ENCODE measurements at places on chromosomes 12 and 14.
A peak's percentile ranks its signal among the peaks of the same experiment; 100 is the strongest.

DNA sequence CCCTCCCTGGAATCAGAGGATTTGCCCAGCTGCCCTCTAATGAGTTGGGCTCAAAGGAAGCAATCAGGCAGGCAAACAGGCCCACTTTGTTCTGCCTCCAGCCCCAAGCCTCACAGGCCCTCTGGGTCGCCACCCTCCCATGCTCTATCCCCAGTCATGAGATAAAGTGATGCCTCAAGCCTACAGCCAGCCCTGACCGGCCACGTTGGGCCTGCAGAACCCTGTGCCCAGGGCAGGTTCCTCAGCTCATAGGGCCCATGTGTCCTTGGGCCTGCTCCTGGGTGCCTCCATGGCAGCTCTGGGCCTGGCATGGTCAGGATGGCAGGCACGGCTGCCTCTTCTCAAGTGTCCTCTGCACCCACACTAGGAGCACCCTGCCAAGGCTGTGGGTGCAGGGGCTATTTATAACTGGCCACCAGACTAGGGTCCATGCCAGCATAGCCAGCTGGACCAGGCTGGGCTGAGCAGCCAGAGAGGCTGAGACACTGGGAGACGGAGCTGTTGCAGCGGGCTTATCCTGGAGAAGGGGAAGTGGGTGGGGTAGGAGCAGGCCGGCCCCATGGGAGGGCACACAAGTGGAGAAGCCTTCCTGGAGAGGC, 20.2 kb downstream of the HDAC7 start:
- peaks cover 48% of the 10 kb centered on the region for H3K36me3 ChIP-seq
- no peaks in the 10 kb centered on the region for H3K27me3 ChIP-seq
- H3K27ac ChIP-seq = peak overlapping the region; percentile 72
- no peak overlapping the region for H3K4me3 ChIP-seq
- peaks cover 67% of the 10 kb centered on the region for H3K4me1 ChIP-seq
- no peak for DNase-seq

DNA sequence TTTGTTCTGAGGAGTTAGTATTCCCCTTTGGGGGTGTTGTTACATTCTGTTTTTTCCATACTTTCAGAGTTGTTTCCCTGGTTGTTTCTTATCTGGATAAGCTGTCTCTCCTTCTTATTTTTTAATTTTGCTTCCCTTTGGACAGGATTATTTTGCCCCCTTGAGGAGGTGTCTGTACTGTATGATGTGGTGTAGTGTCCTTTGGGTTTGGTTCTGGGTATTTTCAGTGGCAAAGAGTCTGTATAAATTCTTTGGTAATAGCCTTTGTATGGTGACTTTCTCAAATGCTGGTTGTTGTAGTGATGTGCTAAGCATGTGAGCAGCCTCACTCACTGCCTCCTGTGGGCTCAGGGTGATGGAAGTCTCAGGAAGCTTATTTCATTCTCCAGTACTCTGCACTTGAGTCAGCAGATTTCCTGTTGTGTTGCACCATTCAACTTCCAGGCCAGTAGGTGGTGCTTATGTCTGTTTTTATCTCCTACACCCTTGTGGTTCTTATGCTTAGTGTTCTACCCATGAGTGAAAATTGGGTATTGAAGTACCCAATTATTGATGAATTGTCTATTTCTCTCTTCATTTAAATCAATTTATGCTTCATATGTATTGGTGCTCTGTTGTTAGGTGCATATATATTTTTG, 103.3 kb upstream of the PMCH start:
- H3K4me3 ChIP-seq = no peak overlapping the region
- peaks cover 5% of the 10 kb centered on the region for H3K4me1 ChIP-seq
- H3K36me3 ChIP-seq = no peaks in the 10 kb centered on the region
- H3K27ac ChIP-seq = no peak overlapping the region

DNA sequence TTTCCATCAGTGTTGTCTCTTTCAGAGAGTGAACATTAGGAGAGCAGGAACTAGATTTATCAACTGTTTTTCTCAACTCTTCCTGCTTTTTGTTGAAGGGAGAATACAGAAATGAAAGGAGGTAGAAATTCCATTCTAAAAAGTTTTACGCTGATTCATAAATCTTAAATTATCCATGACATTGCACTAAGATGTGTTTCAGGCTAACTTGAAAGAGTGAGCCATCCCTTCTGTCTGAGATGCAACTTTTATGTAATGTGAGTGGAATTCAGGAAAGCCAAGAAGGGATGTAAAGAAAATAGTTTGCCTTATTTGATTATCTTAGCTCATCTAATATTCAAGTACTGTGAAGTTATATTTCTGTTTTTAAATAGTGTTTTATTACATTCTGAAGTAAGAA, 349.5 kb upstream of the RGS6 start:
- no peak for DNase-seq
- H3K27ac ChIP-seq = no peak overlapping the region
- H3K27me3 ChIP-seq = no peaks in the 10 kb centered on the region

DNA sequence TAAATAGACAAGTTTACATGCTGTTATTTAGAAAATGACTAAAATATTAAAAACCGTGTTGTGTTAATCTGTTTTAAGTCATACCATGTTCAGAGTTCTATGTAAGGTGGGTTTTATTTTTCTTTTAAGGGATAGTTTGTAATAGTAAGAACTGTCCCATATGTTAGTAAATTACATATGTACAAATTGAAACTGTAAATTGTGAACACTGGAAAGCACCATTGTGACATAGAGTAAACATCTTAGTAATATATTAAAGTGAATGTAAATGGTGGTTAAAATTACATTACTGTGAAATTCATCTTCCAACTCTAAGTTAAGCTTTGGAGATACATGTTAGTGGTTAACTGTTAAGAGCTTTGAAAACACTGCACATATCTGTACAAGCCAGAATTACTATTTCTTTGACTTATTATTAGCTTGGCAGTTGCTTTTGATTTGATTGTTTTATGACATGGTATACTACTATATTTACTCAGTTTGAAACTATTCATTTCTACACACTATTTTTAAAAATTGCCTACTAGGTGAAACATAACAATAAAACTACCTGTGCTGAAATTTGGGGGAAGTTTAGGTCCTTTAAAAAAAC, 27.4 kb upstream of the DIP2B start:
- H3K36me3 ChIP-seq = peaks cover 34% of the 10 kb centered on the region
- H3K27ac ChIP-seq = no peak overlapping the region
- no peak overlapping the region for H3K4me3 ChIP-seq
- no peak for DNase-seq

DNA sequence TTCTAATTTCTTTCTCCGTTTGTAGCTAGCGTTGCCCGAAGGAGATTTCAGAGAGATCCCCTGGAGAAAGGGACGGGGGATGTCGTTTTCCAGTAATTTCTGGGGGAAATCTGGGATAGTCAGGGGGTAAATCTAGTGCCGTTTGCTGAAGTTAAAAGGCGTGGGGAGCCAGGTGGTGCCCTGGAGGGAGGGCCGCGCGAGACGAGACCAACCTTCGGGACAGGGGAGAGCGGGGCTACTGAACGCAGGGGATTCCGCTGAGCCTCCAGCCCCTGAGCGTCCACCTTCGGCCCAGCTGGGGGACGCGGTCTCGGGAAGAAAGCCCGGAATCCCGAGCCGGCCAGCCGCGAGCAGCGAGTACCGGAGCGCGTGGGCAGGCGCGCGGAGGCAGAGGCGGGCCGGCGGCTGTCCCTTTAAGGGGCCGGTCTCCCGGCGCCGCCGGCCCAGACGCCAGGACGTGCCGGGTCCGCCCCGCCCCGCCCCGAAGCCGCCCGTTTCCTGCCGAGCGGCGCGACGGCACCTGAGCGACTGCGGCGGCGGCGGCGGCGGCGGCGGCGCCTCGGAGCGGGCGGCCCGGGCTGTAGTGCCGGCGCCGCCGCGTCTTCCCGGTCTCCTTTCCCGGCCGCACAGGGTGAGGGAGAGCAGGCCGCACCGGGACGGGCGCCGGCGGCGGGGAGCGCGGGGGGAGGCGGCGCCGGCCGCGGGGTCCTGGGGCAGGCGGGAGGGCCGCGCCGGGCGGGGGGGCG, at the start of gene KTN1:
KTN1 (plus strand) TSS at position 484 of the 746 bp plus-strand sequence. CDS start 31,842 bp downstream, outside the sequence.
- no peaks in the 10 kb centered on the region for H3K36me3 ChIP-seq
- no peaks in the 10 kb centered on the region for H3K27me3 ChIP-seq
- peak within 1 kb of the TSS; percentile 89 for H3K27ac ChIP-seq

GRCh38 chr14:79528828-79529416, 682.4 kb downstream of the DIO2 start:
- no peaks in the 10 kb centered on the region for H3K36me3 ChIP-seq
- H3K27ac ChIP-seq = no peak overlapping the region
- no peaks in the 10 kb centered on the region for H3K27me3 ChIP-seq
- no peak for DNase-seq

DNA sequence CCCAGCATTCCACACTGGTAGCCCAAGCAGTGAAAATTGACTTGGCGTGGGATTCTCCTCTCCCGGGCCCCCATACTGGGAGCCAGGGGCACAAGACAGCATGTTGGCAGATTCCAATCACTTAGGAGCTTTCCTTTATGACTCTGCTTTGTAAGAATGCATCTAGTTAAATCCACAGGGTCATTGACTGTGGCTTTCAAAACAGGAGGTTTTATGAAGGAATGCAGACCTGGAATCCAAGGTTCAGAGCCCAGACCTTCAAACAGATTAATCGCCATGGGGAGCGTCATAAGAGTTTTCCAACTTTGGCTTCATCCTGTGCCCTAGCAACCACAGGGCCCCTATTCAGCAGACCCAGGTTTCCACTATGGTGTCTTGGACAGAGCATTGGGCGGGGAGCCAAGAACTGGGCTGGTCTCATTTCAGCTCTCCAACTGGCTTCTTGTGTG, 76.4 kb upstream of the RMST start:
- H3K4me3 ChIP-seq = no peak overlapping the region
- H3K27me3 ChIP-seq = no peaks in the 10 kb centered on the region
- H3K4me1 ChIP-seq = no peaks in the 10 kb centered on the region
- H3K36me3 ChIP-seq = no peaks in the 10 kb centered on the region

DNA sequence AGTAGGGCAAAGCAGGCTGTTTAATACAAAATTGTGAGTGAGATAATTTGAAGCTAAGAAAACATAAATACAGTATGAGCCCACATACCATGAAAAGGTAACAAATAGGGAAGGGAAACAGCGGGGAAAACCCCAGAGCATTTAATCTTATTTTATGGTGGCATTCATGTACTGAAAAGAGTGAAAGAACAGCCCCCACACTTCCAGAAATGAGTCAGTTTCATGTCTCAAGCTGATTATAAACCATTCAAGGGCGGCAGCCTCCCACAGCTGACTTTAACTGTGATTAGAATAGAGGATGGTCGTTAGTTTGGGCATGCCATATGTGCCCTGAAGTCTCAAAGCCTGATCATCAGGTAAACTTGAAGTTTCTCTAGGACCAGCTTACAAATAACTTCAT, 64.5 kb downstream of the FOXG1 start:
- no peaks in the 10 kb centered on the region for H3K36me3 ChIP-seq
- no peaks in the 10 kb centered on the region for H3K4me1 ChIP-seq
- no peak for DNase-seq
- H3K4me3 ChIP-seq = no peak overlapping the region
- H3K27me3 ChIP-seq = no peaks in the 10 kb centered on the region

DNA sequence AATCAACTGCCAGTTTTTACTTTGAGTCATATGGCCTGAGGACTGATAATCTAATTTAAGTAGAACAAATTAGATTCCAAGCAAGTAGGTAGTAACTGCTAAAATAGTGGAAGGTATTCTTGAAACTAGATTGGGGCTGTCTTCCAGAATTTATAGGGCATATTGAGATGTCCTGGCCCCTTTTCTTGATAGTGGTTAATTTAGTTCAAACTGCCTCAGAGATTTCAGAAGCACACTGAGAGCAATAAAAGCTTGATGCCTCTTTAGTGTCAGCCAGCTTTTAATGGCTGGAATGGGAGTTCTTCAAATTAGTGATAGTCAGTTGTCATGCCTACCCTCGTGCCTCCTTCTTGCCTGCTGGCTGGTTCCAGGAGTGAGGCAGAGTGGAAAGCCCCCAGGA, 120.5 kb downstream of the AKAP6 start:
- H3K4me1 ChIP-seq = no peaks in the 10 kb centered on the region
- H3K4me3 ChIP-seq = no peak overlapping the region
- H3K27ac ChIP-seq = no peak overlapping the region
- no peak for DNase-seq
- no peaks in the 10 kb centered on the region for H3K36me3 ChIP-seq

- no peaks in the 10 kb centered on the region for H3K36me3 ChIP-seq
- peak; percentile 23 for DNase-seq
- no peaks in the 10 kb centered on the region for H3K27me3 ChIP-seq
- H3K4me1 ChIP-seq = peaks cover 10% of the 10 kb centered on the region
- no peak overlapping the region for H3K27ac ChIP-seq
- no peak overlapping the region for H3K4me3 ChIP-seq
These were observed 57.2 kb upstream of the AEBP2 start for GRCh38 chr12:19382111-19382526.

DNA sequence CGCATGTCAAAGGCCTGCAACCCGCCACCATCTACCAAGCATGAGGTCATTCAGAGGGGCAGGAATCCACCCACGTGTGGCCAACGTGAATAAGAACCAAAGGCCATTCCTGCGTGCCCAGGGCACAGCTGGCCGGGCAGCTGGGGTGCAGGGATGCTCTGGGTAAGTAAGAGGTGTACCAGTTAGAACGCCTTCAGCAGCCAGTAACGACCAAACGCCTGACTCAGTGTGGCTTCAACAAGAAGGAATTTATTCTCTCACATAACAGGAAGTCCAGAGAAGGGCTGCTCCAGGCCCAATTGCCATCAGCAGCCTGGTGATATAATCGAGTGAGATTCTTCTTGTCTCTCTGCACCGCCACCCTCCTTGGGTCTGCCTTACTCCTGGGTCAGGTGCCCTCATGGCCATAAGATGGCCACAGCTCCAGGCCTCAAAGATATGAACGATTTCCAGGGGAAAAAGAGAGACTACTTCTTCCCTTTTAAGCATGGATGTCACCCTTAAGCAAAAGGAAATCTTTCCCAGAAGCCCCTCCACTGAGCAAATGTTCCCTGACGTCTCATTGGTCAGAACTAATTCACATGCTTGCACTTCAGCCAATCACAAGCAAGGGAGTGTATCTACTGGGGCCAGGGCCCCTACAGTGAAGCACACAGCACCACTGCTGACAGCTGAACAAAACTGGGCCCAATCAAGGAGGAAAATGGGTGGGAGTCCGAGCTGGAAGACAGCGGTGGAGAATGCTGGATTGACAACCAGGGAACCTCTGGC, 7.3 kb downstream of the TTC7B start:
- H3K4me1 ChIP-seq = no peaks in the 10 kb centered on the region
- H3K36me3 ChIP-seq = no peaks in the 10 kb centered on the region
- H3K27me3 ChIP-seq = no peaks in the 10 kb centered on the region

Measured in activated CD8-positive, alpha-beta T cell treated with anti-CD3 and anti-CD28 coated beads, Interleukin-2, amount 10 ng/mL, durations not matched to agents 7 days and 5 days (primary cell).